NCI-H1092 treated with DMSO at 0.1 percent for 48 hours (cell line): ENCODE measurements at places on chromosomes 16 and 17.
A peak's percentile ranks its signal among the peaks of the same experiment; 100 is the strongest.

DNA sequence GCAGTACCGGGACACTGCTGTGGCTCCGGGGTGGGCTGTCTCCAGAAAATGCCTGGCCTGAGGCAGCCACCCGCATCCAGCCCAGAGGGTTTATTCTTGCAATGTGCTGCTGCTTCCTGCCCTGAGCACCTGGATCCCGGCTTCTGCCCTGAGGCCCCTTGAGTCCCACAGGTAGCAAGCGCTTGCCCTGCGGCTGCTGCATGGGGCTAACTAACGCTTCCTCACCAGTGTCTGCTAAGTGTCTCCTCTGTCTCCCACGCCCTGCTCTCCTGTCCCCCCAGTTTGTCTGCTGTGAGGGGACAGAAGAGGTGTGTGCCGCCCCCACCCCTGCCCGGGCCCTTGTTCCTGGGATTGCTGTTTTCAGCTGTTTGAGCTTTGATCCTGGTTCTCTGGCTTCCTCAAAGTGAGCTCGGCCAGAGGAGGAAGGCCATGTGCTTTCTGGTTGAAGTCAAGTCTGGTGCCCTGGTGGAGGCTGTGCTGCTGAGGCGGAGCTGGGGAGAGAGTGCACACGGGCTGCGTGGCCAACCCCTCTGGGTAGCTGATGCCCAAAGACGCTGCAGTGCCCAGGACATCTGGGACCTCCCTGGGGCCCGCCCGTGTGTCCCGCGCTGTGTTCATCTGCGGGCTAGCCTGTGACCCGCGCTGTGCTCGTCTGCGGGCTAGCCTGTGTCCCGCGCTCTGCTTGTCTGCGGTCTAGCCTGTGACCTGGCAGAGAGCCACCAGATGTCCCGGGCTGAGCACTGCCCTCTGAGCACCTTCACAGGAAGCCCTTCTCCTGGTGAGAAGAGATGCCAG is 12.9 kb downstream of the STH start:
- DNase-seq = no peak

DNA sequence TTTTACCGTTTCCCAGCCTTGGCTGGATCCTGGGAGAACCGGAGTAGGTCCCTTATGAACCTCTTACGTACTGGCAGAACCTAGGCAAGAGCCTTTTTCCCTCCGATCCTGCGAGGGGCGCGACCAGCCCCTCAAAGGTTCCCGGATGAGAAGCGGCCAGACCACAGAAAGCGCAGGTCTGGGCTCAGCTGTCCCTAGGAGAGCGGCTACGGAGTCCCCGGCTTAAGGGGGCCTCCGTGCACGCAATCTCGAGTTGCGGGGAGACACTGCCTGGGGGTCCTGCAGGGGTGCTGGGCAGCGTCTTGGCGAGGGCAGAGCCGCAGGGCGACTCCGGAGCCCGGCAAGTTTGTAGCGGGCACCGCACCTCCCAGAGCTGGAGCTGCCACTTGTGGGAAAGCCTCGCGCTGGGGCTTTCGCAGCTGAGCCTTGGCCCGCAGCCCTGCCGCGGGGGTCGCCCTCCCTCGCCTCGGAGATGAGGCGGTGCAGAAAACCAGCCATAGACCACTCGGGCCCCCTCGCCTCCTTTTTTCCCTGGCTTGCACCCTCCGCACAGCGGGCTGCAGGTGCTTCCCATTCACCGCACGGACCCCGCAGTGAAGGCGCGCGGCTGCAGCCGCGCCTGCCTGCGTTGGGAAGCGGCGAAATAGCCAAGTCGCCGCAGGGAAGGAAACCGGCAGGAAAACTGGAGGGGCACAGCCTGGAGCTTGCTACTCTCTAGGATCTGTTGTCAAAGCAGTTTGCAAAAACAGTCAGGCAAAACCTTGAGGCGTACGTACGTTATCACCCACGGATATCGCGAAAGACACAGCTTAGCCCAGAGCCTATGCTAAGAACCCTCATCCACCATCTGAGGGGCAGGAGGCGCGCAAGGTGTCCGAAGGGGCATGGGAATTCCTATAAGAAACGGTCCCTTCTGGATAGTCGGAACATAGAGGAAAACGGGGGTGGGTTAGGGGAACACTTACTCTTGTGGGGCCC is 834 bp downstream of the CDH8 start:
- DNase-seq = no peak

DNA sequence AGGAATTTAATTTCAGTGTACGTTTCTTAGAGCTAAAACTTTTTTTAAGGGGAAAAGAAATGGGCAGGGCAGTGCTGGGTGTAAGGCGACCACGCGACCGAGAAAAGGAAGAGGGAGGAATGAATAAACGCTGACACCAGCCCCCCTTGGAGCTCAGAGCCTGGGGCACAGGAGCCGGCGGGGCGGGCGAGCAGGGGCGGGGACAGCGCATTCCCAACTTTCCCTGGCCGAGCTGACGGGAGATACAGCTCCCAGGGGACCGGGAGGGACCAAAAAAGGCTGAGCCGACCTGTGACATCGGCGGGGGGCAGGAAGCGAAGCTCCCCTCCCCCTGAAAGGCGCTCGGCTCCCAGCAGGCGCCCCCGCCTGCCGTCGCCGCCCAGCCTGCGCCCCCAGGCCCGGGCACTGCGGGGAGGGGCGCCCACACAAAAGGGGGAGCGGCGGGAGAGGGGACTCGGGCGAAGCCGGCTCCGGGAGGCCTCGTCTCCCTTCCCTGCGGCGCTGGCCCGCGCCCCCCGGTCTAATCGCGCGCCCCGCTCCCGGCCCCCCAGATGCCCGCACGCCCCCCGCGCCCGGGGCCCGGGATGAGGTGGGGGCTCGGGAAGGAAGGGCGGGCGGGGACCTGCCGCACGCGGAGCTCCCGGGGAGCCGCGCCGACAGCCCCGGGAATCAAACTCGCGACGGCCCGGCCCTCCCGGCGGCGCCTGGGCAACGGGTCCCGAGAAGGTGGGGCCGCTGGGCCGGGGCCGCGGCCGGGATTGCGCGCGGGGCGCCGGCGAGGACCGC is 622 bp downstream of the CUEDC1 start:
- DNase-seq = peak; percentile 22

DNA sequence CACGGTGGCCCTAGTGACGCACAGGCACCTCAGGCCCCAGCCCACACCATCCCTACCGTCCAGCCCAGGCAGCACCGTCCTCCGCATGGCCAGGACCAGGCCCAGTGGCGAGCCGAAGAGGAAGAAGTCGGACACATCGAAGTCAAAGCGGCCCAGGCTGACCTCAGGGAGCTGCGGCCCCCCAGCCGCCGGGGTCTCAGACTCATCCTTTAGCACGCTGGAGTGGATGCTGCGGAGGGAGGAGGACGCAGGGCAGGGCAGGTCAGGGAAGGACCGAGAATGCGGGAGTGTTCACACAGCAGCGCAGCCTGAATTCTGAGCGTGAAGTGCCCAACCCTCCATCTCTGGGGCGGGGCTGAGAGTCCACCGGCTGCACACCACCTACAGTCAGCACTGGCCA is 30.1 kb downstream of the PIMREG start:
- DNase-seq = no peak

GRCh38 chr17:38886643-38887010 is 16.8 kb downstream of the LASP1 start:
- no peak for DNase-seq

- peak; percentile 45 for DNase-seq
Measured at GRCh38 chr16:8673611-8674412, 605 bp upstream of the ABAT start.

DNA sequence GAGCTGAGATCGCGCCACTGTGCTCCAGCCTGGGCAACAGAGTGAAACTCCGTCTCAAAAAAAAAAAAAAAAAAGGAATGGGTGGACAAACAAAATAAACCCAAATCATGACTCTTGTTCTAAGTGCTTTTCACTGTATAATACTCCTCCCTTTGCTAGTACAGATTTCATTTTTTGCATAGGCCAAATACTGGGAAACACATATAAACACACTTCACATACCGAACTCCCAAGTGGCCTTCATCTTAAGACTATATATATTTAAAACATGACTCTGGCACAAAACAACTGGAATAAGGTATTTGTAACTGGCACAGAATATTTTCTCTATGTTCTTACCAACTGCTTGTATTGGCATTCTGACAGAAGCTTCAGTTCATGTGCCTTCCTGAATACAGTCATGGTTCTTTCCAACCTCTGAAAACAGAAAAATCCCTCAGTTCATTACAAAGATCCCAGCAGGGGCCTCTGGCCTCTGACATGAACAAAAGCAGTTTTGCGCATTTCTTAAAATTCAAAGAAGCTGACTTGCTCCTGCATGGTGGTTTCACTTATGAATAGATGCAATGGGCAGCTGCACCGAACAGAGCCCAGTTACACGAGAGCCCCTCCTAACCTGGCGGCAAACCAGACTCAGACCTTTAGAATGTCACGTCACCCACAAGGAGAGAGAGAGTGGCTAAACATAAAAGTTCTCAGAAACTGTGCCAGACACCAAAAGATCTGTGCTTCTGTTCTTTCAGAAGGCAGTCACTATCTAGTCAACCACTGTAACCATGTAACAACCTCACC is 19.1 kb upstream of the COPRS start:
- no peak for DNase-seq
